ENCODE measurements at places on chromosomes 5 and 9. TPM values are rescaled to one million over a fixed set of nuclear protein-coding genes. Genes with fewer than 3 reads are reported as not detected.

Gene FAM174A
- 15.3 TPM for total RNA-seq

Gene SPATA31D4
- not detected for total RNA-seq

Gene KIF4B
- total RNA-seq: not detected

Gene SHC3
- 0.39 TPM for total RNA-seq

Gene CER1
- total RNA-seq: not detected

Data from A549 treated with ZK216348 at 1 μM for 4 hours (cell line).